Breast epithelium (tissue), 4 donors: ENCODE measurements at places on chromosomes 1 and 21.

- DNase-seq, result no peak
These were observed at the start of gene FMN2 for GRCh38 chr1:240091614-240092300. TSS of gene FMN2 (plus strand) at chr1:240091883. CDS start at chr1:240092110, 227 bp downstream.

DNA sequence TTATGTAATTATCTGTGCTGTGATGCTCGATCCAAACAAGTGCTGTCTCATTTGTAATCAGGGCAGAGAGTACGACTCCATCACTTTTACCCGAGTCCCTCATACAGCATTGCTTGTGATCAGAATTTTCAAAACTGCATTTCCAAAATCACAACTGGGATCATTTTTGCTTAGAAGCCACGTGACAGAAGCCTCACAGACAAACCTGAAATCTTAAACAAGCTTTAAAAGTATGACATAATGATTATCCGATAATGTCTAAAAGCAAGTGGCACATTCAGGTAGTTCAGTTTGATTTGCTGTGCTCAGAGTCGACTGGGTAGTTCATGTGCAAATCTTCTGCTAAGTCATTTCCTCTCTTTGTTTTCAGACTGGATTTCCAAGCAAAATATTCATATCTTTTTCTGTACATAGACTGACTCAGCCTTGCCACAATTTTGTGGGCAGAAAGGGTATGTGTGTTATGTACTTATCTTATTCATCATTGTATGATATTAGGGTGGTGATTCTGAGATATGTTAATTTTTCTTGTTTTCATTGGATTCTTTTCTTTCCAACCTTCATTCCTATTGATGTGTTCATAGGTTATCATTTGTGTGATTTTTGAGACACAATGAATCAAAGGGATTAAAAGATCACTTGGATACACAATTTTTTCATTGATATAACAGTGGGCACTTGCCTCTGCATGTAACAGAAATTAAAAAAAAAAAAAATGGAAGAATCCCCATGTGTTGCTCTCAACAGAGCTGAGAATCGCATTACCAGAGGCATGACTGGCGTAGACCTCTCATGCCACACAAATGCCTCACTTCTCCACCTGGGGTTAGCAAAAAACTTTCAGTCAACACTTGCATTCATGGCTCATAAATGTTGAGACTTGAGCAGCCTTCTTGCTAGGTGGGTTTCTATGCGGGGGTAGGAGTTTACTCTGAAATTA is 355.7 kb downstream of the LTN1 start:
- DNase-seq, result no peak

DNA sequence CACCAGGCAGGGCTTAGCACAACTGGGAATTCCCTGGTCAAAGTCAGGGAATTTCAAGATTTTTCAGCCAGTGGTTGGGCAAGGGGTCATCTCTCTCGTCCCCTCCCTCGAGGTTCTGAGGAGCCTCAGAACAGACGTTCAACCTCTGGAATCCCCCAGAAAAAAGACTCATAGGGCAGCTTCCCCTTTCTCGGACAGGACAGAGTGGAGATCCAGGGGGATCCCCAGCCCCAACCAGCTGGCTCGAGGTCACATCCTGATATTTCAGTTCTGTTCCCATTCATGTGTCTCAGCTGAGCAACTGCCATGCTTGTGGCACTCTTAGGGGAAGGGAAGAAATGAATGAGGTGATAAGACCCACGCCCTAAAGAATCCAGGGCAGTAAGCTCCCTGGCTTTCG is 4.9 kb upstream of the LAD1 start:
- DNase-seq, result no peak

- DNase-seq, result no peak
These were observed 223.6 kb upstream of the POU3F1 start for GRCh38 chr1:38269923-38270848.

GRCh38 chr1:57741521-57741920 is 317.7 kb upstream of the DAB1 start:
- no peak for DNase-seq

- no peak for DNase-seq
These were observed 33.2 kb upstream of the RBM15 start for GRCh38 chr1:110305900-110306420.

DNA sequence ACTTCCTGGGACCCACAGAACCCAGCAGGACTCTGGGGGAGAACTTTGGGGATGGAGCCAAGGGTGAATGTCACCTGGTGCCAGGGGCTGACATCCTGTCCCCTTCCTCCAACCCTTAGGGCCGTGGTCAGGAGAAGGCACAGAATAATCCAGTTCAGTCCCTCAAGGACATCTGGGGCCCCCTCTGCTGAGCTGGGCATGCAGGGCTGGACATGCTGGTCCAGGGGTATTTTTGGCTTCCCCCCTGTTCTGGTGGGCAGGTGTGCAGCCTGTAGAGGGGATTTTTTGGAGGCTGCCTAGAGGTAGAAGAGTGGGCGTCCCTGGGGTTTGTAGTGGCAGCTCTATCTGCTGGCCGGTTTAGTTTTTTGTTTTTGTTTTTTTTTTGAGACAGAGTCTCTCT is 3.4 kb upstream of the CROCC start:
- peak; percentile 41 for DNase-seq

- DNase-seq, result no peak
These were observed 20.8 kb upstream of the SDC3 start for GRCh38 chr1:30929135-30929889.

- no peak for DNase-seq
These were observed 39.7 kb downstream of the KCNJ6 start for GRCh38 chr21:37876561-37876960.

GRCh38 chr1:204920511-204920910 is 49.8 kb downstream of the NFASC start:
- DNase-seq, result no peak

DNA sequence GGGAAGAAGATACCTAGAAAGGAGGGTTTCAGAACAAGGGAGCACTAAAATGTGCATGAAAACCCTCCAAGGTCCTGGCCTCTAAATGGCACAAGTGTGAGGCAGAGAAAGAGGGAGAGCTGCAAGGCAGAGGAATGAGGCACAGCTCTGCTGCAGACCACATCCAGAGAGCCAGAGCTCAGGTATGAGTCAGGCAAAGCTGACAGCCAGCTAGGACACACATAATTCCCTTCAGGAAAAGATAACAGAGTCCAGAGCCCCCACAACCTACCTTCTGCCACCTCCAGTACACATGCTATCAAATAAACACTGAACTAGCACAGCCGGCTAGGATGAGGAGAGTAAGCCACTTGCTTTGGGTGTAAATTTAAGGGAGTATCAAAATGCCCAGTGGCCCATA is 62.2 kb downstream of the HSF2BP start:
- DNase-seq, result no peak

- DNase-seq, result no peak
These were observed 5.3 kb downstream of the SSU72 start for GRCh38 chr1:1569341-1569740.

GRCh38 chr1:205009670-205010069 is 33.3 kb upstream of the CNTN2 start:
- no peak for DNase-seq

GRCh38 chr1:247156787-247157232 is 15.0 kb downstream of the ZNF124 start:
- DNase-seq, result no peak

DNA sequence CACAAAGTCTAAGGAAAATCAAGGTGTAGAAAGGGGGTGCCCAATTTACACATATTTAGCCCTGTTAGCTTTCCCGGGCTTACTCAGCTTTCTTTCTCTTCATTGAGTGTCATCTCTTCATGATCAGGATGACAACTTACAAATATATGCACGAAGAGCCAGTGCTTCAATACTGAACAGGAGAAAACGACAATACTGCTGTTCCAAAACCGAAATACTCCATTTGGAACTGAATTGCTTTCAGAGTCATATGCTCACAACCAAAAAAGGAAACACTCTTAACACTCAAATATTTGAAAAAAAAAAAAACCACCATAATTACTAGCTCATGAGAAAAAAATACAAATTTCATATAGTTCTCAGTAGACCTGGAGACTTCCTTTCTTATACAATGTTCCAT is 272.1 kb upstream of the DUSP10 start:
- DNase-seq, result no peak

- no peak for DNase-seq
These were observed 50.4 kb downstream of the GLIS1 start for GRCh38 chr1:53688381-53689102.

GRCh38 chr1:84253036-84253435 is 48.5 kb upstream of the SAMD13 start:
- DNase-seq, result no peak

GRCh38 chr1:102120910-102121309 is 124.2 kb upstream of the OLFM3 start:
- DNase-seq, result no peak

DNA sequence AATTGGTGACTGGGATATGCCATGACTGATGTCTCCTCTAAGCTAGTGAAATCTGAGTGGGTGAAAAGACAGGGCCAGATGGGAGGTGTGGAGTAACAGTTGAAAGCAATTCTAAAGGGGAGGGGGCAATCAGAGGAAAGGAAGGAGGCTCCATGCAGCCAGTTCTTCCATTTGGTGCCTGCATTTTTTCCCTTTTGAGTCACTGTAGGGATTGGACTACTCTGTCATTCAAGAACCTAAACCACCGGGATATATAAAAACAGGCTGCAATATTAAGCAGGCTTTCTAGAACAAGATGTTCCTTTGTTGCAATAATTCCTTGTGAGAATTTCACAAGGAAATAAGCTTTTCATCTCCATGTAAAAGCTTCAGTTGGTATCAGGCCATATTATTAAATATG is 18.3 kb downstream of the CLIC6 start:
- DNase-seq, result no peak

- DNase-seq, result no peak
These were observed at the start of gene CNR2 for GRCh38 chr1:23913212-23913880. TSS of gene CNR2 (minus strand) at chr1:23913362. CDS start at chr1:23875617, 37,745 bp downstream.

DNA sequence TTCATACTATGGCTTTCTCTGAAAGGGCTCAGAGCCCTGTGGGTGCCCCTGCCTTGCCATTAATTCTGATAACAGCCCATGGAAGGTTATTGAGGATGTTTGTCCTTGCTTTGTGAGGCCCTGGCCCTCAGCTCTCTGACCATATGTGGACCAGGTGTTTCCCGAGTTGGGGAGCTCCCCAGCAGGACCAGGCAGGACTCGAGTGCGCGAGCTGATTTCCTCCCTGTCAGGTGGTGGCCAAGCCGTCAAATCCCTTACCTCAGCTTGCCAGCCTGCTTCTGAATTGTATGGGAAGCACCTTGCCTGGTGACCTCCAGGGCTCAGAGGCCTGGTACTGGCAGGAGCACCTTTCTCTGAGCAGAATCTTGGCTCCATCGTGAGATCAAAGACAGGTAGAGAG is 17.9 kb upstream of the SDE2 start:
- no peak for DNase-seq

DNA sequence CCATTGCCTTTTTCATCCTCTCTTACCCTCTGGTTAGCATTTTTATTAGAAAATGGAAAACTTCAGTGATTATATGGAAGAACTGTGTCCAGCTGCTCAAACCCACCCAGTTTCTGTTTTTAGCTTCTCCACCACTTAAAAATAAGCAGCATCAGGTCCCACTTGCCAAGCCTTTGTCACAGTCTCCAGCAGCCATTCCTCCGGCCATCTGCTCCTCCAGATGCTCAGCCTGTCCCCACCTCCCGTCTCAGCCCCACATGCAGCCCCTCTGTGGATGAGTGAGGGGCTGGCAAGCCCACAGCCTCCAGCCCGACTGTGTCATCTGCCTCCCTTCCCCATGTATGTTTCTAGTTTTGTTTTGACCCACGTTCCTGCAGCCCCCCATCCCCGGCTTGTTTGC is 289.7 kb downstream of the HHAT start:
- no peak for DNase-seq

- no peak for DNase-seq
These were observed 41.7 kb downstream of the NFIA start for GRCh38 chr1:61124078-61124477.

GRCh38 chr1:110593902-110594301 is 12.3 kb downstream of the KCNA2 start:
- no peak for DNase-seq

DNA sequence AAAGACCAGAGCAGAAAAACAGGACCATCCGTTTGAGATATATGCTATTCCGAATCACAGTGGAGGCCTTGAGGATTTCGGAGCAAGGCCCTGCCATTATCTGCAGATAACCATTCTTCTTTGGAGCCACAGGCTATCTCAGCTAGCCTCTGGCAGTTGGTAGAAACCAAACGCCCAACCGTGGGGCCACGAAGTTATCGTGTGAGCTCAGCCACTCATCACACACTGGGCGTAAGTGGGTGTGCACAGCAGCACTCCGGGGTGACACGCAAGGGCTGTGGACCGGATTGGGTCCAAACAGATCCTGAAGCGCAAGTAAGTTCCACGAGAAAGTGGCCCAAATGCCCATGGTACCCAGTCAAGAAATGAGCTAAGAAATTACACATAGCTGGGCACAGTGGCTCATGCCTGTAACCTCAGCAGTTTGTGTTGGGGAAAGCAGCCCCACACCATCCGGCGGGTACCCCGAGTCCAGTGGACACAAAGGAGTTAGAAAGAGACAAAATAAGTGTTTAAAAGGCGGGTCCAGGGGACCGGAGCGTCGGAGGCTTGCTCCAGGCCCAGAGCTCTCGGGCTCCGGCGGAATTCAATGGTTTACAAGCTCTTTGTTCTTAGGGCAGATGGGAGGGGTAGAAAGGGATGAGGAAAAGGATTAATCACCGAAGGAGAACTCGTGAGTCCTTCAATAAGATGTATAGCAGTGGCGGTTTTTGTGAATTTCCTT is 130.6 kb downstream of the LIPI start:
- no peak for DNase-seq

DNA sequence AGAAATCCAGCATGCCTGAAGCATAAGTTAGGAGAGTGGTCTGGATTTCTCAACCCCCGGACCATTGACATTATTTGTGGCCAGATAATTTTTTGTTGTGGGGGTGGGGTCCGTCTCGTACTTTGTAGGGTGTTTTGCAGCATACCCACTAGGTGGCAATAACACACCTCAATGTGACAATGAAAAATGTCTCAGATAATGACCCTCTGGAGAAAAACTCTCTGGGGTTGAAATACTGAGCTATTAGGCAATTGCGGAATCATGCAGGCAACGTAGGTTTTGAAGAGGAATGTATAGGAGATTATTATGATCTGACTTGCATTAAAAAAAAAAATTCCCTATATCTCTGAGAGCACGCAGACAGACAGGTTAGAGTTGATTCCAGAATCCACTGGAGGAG is 25.3 kb upstream of the RRP15 start:
- no peak for DNase-seq

- DNase-seq, result no peak
These were observed 340.3 kb upstream of the SNX7 start for GRCh38 chr1:98321191-98321590.
